ENCODE measurements at places on chromosomes 1 and 21.

GRCh38 chr1:43786201-43786958 lies 79.0 kb downstream of the ST3GAL3 start:
- DNase-seq, result no peak

DNA sequence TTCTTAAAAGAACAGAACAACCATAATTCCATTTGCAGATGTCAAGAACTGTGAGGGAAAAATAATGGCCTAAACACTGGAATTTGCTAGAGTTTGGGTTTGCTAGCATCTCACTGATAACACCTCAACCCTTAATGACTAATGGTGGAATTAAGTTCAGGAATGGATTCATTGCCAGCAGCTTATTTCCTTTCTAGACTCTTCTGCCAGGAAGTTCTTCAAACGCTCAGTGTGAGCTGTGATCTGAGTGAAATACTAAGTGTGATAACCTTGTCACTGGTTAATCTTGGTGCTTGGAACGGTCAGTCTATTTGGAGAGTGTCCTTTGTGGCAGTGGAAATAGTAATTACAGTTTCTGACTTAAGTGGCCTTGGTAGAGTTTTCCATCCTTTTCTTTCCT lies 21.6 kb upstream of the PLEKHM2 start:
- DNase-seq, result no peak

DNA sequence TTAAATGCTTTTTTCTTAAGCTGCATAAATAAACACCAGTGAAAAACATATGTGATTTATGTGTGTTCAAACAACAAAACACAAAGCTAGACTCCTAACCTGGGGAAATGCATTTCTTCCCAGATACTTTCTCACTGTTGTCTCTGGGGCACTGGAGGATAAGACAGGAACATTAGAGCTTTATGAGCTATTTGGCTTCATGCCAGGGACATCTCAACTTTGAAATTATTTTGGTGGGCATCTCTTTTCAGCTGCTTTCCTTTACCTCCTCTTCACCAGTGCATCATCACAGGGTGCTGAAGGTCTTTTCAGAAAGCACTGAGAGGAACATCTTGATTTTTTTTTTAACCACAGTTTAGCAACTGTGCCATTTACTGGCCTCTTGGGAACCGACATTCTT lies 212.9 kb downstream of the DNM3 start:
- DNase-seq, result peak; percentile 71

GRCh38 chr1:208557046-208557722 lies 313.0 kb upstream of the PLXNA2 start:
- DNase-seq, result no peak

DNA sequence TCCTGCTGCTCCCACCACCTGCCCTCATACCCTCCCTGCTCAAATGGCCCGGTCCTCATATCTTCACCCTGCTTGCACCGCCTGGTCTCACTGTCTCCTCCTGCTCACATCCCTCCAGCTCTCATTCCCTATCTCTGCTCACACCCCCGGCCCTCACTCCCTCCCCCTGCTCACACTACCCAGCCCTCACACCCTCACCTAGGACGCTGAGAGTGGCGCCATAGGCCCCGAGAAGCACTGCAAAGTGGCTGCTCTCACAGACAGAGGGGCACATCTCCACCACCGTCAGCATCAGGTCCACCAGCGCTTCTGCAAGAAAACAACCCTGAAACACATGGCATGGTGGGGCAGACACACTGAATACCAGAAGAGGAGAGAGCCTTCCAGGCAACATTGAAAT lies 38.6 kb downstream of the MRAP start:
- DNase-seq, result no peak

GRCh38 chr21:44603109-44603875 lies 2.9 kb downstream of the KRTAP10-7 start:
- no peak for DNase-seq

DNA sequence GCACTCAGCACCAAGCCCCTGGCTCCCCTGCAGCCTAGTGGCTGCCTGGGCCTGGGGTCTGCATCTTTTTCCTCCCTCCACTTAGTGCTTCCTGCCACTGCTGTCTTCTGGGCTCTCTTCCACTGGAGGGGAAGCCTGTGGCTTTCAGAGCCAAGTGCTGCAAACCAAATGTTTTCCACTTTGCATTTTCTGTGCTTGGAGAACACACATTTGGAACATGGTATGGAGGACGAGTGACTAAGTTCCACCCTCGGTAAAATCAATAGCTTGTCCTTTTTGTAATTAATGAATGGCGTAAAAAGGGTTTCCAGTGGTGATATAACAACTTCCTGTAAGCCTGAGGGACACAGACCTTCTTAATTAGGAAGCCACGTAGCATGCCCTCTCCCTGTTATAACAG lies 10.1 kb upstream of the GPR153 start:
- peak; percentile 40 for DNase-seq

GRCh38 chr1:21117597-21118001 lies 59.1 kb downstream of the EIF4G3 start:
- peak; percentile 44 for DNase-seq

- DNase-seq, result no peak
Measured at GRCh38 chr1:234433563-234434285, 45.3 kb downstream of the TARBP1 start.

DNA sequence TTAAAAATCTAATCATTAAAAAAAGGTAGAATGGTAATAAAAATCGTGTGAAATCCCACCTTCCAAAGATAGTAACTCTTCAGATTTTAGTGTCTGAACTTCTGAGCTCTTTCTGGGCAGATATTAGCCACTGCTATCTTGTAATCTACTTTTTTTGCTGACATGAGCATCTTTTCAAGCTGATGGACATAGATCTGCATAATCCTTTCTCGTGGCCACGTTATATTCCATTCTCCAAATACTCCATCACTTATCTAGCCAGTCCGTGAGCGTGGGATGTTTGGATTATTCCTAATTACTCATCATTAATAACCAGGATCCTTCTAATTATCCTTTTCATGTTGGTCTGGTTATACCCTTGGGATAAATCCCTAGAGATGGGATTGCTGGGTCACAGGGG lies 254.2 kb upstream of the VAMP3 start:
- DNase-seq, result no peak

GRCh38 chr1:38129971-38130370 lies 83.4 kb upstream of the POU3F1 start:
- DNase-seq, result no peak

DNA sequence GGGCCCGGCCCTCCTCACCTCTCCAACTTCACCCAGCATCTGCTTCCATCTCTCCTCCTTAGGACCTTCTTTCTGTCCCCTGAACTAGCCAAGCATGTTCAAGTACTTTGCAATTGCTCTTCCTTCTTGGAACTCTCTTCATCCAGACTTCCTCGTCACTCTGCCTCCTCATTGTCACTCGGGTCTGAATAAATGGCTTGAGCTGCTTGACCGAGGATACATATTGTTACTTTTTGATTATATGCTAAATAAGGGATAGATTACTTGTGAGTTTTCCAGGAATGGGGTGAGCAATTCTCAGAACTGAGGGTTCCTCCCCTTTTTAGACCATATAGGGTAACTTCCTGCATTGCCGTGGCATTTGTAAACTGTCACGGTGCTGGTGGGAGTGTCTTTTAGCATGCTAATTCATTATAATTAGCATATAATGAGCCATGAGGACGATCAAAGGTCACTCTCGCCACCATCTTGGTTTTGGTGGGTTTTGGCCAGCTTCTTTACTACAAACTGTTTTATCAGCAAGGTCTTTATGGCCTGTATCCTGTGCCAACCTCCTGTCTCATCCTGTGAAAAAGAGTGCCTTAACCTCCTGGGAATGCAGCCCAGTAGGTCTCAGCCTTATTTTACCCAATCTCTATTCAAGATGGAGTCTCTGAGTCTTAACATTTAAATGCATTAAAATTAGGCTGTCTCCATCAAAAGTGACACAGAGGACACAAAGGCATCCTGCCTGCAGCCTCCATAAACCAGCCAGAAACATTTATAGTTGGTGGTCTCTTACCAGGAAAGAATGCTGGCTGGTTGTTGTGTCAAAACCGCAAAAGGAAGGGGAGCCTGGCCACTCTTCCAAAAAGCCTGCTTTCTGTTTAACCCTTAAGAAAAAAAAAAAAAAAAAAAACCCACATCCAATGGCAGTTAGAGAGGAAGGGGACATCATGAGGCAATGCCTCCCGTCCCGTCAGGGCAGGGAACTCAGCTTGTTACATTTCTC lies 179.3 kb downstream of the KAZN start:
- DNase-seq, result no peak

DNA sequence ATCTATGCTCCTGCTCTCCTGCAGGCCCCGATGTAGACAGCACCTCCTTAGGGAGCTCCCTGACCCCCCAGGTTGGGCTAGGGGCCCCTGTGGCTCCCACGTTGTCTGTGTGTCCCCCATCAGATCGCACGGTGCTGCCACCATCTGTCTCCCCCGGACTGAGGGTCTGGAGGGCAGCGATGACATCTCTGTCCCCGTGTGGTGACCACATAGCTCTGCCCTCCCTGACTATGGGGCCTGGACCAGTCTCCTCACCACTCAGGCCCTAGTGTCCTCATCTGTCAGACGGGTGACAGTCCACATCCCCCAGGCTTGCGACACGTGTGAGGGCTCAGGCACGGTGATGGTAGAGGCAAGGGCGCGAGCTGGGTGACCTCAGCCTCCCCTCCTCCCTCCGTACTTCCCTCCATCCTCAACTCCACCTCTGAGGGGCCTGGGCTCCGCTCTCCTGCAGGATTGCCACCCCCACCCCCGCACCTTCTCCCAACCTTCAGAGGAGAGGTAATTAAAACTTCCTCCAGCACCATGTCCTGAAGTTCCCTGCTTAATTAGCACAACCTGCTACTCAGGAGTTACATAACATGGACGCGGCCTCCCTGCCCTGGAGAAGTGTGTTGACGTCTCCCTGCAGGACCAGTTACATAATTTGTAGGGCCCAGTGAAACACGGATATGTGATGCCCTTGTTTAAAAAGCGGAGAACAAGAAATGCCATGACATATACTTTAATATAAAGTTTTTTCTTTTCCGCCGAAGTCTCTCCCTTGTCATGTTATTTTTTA lies 288.2 kb downstream of the PTPRU start:
- no peak for DNase-seq

GRCh38 chr1:65388908-65389695 lies 31.4 kb upstream of the LEPR start:
- DNase-seq, result no peak

DNA sequence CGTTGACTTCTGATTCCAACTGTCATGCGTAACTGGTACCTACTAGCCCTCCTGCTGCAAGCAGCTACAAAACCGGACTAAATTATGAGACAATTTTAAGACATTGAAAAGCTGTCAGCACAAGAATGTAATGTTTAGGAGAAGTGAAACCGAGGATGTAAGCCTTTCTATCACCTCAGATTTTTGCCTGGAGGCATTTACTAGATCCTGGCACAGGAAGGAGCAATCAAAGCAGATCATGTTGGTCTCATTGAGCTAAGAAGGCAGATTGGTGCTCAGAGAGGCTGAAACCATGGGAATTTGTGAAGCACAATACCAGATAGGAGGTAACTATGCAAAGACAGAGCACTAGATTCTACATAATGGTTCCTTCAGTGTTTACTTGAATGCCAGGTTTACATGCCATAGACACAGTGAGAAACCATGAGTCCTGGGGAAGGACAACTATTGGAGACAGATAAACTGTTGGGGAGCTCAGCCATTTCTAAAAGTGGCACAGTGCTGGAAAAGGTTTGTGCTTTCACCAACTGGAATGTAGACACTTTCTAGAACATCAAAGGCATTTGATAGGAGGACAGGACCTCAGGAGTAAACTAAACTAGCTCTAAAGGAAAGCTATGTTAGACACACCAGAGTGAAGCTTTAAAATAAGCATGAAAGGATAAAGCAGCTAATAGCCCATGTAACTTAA lies 179.4 kb downstream of the LYPLAL1 start:
- DNase-seq, result no peak

- DNase-seq, result no peak
Measured at GRCh38 chr21:35488946-35489345, 439.8 kb upstream of the RUNX1 start.

- DNase-seq, result no peak
Measured at GRCh38 chr1:2251786-2252185, 23.7 kb downstream of the SKI start.

DNA sequence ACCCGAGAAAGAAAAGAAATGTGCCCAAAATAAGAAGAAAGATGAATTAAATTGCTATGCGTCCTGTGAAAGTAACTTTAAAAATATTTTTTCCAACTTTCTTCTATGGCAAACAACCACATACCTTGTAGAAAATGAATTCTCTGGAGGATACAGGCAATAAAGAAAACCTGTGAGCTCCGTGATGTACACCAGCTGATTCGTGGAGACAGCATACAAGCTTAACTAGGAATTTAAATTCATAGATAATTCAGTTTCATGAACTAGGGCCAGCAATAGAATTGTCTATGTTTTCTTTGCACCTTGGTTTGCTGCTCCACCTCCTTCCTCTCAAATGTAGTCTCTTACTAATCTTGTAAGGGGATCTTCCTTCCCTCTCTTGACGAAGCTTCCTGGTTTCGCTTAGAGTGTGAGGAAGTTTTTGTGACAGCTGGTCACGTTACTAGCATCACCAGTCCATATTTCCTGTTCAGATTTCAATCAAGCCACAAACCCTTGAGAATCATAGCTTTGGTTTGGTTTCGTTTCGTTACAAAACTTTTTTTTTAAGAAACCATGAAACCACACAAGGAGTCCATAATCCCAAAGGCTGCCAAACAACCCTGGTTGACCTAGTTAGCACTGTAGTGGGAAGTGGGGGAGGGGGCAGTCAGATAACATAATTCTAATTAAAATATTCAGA lies 35.8 kb downstream of the GREM2 start:
- DNase-seq, result peak; percentile 80

DNA sequence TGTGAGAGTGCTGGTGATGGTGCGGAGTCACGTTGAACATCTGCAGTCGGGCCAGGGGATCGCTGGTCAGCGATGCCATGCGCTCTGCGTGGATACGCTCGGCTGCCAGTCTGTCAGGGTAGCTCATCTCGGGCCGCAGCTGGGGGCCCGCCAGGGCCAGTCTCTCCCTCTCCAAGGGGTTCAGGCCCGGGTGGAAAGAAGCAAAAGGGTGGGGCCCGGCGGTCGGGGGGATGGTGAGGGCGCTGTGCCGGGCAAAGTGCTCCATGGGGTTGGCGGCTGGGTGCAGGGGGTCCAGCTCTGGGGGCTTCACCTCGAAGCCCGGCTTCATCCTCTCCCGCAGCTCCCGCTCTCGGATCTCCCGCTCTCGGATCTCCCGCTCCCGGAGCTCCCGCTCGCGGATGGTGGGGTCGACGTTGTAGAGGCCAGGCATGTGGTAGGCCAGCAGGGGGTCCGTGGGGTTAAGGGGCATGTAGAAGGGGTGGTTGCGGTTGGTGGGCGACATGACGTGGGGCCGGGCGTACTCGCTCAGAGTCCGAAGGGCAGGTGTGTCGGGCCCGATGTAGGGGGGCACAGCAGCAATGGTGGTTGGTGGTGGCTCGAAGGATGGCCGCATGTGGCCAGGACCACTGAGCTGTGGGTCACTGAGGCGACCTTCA lies 40.5 kb downstream of the SLC45A1 start:
- DNase-seq, result no peak

DNA sequence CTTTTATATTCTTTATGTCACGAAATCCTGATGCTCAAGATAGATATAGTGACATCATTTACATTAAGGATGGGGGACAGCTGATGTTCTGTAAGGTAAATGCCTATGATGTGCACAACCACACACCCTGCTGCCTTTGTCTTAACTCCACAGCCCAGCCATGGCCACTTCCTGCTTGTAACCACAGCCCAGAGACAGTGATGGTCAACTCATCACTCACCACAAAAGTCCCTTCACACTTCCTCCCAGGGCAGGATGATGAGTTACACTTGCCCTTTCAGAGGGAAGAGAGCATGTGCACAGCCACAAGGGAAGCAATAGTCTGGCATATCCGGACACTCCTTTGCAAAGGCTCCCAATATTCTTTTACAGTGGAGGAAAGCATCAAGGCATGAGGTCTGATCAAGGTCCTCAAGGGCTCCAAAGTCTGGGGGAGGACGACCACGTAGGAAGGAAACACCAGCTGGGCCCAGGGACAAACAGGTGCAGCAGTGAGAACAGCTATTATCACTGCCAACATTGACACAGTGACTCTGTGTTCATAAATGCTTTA lies 53.8 kb downstream of the PLPP3 start:
- DNase-seq, result no peak
